Activated T-helper 1 cell treated with anti-CD3 and anti-CD28 coated beads, Interleukin-2, amount 50 U/mL, for 16 hours (primary cell): ENCODE measurements at places on chromosomes 12 and 14.

GRCh38 chr12:2294651-2295475, 242.1 kb downstream of the CACNA1C start:
- no peak for DNase-seq

- no peak for DNase-seq
These were observed 553.9 kb downstream of the VRK1 start for GRCh38 chr14:97350894-97351731.

- no peak for DNase-seq
These were observed 29.2 kb downstream of the CLEC2D start for GRCh38 chr12:9698681-9699080.

- DNase-seq, result no peak
These were observed 65.9 kb downstream of the RNFT2 start for GRCh38 chr12:116804051-116804450.

- DNase-seq, result no peak
These were observed 80.6 kb downstream of the LMNTD1 start for GRCh38 chr12:25472453-25472852.
